ENCODE measurements at places on chromosomes 11 and 22.

GRCh38 chr11:34013898-34014571, 37.5 kb upstream of the CAPRIN1 start:
- no peak for DNase-seq

GRCh38 chr11:121194731-121195596, 93.9 kb downstream of the TECTA start:
- peak; percentile 46 for DNase-seq

DNA sequence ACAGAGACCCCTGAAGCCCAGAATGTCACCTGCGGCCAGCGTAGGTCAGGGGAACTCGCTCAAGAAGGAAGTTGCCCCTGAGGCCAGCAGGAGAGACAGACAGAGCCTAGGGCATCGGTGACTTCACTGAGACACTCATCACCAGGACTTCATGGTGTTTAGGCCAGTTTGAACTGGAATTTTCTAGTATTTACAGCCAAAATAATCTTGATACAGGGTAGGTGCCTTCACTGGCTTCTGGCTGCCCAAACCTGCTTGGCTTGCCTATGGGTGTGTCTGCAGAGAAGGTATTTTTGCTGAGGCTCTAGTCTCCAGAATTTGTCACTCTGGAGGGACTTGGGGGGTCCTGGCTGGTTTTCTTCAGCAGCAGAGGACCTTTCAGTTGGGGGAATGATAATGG, 86.6 kb downstream of the FBXO7 start:
- DNase-seq, result no peak

DNA sequence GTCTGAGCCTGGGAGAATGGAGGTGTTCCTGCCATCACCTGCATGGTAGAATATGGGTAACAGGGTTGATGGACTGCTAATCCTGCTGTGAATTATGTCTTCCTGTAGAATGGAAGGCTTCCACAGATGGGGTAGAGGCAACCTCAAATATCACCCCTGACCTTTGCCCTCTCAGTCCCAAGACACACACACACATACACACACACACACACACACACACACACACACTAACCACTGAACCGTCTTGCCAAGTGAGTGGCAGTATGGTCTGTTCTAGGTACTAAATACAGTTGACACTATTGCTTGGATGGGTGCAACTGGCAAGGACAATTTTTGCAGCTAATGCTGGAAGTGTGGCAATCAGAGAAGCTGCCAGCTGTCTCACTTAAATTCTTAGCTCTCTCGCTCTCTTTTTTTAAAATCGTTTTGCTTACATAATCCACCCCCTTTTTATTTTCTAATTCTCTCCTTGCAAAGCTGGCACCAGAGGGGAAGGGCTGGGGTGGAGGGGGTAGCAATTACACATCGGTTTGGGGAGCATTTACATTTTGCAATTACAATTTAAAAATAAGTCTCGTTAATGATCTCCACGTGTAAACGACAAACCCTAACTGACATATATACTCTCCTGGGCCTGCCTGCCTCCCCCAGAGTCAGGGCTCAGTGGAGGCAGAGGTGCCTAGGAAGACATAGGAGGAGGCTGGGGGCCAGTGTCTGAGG, 162.6 kb downstream of the FEZ1 start:
- DNase-seq, result no peak

- DNase-seq, result peak; percentile 38
These were observed 1.1 kb downstream of the NEAT1 start for GRCh38 chr11:65423516-65424204.

DNA sequence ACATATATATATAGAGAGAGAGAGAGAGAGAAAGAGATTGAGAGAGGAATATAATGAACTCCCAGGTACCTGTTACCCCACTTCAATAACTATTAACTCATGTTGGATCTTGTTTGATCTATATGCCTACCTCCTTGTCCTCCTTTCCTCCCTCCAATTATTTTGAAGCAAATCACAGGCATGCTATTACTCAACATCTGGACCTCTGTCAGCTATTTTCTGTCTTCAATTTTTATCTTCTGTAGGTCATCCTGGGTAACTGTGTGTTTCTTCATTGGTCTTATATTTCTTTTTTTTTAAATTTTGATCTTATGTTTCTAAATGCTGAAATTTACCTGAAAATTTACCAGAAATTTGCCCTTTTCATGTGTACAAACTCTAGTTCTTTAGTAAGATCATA, 24.8 kb downstream of the UVRAG start:
- DNase-seq, result peak; percentile 24

- DNase-seq, result no peak
These were observed 27.3 kb downstream of the NTM start for GRCh38 chr11:131397675-131398074.

DNA sequence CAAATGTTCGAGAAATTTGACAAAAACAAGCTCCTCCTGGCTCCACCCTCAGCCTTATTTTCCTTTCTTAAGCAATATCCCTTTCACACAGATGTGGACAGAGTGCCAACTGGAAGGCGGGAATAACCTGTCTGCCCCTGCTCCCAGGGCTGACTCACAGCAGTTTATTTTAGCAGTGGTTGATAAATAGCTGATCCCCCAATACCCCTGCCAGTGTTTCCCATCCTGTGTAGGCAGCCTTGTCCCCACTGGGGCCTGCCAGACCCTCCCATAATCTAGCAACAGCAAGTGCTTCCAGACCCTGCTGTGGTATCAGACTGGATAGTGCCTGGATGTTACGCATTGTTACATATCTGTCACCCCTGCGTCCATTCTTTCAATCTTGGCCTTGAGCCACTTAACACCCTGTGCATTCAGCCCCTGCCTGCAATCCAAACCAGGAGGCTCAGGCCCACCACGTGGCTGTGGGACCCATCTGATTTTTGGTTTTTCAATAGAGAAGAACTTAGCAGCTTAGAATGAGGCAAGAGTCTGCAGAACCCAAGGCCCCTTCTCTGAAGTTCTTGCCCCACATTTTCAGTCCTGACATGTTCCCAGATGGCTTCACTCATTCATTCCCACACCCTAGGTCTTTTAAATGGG, 53.7 kb downstream of the PARVA start:
- DNase-seq, result peak; percentile 86

- no peak for DNase-seq
These were observed 26.8 kb upstream of the GRIK4 start for GRCh38 chr11:120484722-120485121.

DNA sequence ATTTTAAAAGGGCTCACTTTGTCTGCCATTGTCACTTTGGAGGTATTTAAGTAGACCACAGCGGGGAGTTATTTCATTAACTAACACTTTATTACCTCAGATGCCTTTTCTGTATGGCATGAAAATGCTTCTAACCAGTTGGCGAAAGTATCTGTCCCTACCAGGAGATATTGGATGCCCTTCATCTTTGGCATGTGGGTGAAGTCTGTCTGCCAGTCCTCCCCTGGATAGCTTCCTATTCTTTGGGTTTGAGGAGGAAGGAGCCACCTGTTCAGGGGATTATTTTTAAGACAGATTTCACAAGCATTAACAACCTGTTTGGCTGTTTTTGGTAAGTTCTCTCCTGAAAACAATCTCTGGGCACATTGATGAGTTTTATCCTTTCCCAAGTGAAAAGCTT, 17.1 kb downstream of the MS4A6E start:
- no peak for DNase-seq

DNA sequence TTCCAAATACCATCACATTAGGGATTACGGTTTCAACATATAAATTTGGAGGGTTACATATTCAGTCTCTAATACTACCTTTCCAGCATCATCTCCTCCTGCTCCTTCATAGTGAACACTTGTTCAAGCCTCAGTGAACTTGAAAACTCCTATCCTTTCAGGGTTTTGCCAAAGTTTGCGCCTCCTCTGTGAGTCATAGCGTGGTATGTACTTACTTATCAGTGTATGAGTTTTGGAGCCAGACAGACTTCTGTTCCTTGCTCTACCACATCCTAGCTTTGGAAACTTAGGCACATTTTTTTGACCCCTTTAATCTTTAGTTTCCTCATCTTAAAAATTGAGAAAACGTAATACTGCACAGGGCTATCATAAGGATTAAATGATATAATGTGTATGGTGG, 160.1 kb upstream of the ZC3H12C start:
- no peak for DNase-seq

- no peak for DNase-seq
These were observed 6.5 kb downstream of the MRPL16 start for GRCh38 chr11:59804061-59804460.

GRCh38 chr11:12716816-12717215, 42.6 kb downstream of the TEAD1 start:
- DNase-seq, result no peak

DNA sequence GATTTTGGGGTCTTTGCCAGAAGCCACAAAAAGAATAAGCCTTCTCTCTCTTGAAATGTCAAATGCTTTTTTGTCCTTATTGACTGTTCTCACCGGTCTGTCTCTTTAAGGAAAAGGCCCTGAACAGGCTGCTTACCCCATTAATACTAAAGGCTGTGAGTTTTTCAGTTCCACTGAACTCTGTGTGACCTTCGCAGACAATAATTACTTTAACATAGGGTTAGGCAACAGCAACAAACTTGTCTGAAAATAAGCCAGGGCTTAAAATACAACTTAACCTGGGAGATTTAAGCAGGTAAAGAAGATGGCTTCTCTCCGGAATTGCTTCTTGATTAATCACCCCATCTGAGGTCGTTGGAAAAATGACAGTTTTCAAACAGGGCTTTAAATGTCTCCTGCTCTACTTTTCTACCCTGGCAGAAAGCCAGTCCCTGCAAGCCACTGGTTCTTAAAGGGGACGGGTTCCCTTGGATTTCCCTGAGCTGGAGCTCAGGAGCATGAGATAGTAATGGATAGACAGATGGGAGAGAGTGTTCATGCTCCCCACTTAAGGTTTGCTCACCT, 69.4 kb downstream of the ARL14EP start:
- DNase-seq, result no peak

GRCh38 chr22:49549256-49550140, 278.2 kb downstream of the BRD1 start:
- DNase-seq, result no peak

DNA sequence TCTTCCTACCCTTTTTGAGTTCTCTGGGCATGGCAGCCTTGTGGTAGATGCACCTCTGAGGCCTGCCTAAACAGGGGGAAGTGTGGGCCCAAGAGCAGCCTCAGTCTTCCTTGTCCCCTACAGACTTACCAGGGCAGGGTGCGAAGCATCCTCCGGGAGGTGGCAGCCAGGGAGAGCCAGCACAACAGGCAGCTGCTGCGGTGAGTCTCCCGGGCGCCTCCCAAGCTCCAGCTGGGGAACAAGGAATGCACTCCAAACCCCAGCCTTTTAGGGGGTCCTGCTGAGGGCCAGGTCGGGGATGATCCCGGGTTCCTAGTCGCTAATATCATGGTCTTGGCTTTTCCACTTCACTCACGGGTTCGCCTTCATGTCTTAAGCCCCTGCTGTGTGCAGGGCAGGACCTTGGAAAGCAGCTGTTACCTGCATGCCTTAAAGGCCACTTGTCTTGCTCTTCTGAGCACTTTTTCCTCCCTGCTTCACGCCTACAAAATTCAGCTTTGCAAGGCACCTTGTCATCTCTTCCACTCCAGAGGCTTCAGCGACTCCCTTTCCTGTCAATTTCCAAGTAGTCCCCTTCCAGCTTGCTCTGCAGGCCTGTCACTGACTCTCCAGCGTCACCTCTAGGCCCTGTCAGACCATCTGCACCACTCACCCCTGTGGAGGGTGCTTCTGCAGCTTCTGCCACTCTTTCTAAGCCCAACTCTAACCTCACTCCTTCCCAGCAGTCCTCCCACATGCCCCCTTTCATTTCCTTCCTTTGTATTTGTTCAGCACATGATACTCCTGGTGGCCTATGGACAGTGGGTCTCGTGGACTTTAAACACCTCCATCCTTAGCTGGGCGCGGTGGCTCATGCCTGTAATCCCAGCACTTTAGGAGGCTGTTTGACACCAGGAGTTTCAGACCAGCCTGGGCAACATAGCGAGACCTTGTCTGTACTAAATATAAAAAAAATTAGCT, 57.0 kb downstream of the PISD start:
- DNase-seq, result no peak

DNA sequence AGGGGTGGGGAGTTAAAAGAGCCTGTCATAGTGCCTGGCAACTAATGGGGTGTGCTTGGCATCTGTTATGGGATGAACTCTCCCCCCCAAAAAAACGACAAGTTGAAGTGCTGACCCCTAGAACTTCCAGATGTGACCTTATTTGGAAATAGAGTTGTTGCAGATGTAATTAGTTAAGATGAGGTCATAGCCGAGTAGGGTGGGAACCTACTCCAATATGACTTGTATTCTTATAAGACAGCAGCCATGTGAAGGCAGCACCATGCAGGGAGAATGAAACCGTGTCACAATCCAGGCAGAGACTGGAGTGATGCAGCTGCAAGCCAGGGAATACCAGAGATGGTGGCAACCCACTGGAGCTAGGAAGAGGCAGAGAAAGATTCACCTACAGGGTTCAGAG, 394.5 kb downstream of the TENM4 start:
- no peak for DNase-seq

GRCh38 chr22:20927940-20928572, 10.8 kb downstream of the CRKL start:
- DNase-seq, result no peak

DNA sequence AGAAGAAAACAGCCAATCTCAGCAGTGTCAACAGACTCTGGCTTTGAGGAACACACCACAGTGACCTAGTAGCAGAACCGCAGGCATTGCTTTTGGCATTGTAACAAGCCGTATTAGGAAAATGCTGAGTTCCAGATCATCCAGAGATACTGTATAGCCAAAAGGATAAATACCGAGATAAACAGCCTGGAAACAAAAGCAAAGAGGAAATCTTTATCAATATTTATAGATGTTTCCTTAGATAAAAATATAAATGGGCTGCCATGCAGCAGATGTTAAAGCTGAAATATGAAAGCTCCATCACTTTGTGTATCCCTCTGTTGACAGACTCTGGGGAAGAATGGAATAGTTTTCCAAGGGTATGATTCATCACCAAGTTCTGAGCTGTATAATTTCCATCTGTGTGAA, 98.9 kb upstream of the TP53AIP1 start:
- peak; percentile 23 for DNase-seq

DNA sequence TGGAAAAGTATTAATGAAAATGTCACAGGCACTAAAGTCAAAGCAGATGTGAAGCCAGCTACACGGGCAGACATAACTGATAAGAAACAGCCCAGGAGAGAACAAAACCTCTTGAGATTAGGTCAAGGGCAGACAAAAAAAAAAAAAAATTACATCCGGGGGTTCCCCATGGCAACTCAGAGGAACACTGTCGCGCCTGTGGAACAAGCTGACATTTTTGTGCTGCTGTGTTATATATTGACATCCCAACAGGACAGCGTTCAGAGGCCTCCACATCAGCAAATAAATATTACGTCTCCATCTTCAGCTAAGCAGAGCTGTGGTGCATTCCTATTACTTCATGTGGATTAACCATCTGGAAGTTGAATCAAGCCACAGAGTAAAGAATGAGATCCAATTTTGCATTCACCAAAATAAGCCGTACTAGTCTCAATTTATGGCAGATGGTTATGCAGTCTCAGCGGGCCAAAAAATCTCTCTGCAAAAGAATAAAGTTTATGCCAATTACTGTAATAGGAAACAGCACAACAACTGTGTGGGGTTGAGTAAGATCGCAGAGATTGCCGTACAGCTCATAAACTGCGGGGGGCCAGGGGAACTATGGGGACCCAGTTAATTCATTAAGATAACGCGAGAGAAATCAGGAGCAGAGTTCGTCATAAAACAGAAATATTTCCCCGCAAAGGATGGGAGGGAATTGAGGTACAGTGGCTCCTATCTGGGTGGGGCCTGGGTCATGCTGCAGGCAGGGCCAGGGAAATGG, 41.3 kb upstream of the MN1 start:
- DNase-seq, result peak; percentile 90
